HepG2 (cell line): ENCODE measurements at places on chromosomes 5 and 9. TPM values are rescaled to one million over a fixed set of nuclear protein-coding genes. Genes with fewer than 3 reads are reported as not detected.
A peak's percentile ranks its signal among the peaks of the same experiment; 100 is the strongest.

- DNase-seq = no peak
Measured at GRCh38 chr5:154989626-154990025, 23.9 kb upstream of the KIF4B start.

- DNase-seq = no peak
Measured at GRCh38 chr9:70881333-70881732, 240.1 kb downstream of the TRPM3 start.

GRCh38 chr9:70574151-70574837, 159.8 kb upstream of the KLF9 start:
- DNase-seq = no peak

DNA sequence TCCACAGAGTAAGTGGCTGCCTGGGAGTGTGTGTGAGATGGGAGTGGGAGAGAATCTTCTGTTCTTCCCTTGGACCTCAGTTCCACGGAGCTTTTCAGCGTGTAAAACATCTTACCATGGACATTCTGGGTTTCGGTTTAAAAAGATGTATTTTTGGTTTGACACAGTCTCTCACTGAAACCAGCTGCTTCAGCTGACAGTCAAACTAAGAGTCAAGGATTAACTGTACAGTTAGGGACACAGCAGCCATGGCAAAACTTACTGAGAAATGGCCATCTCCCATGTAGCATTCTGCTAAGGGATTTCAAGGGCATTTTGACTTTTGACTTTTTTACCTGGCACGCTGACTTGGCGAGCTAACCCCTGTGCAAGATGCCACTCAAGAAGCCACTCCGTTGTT, 93.8 kb upstream of the IL12B start:
- no peak for DNase-seq

ZNF354B gene
- 6.8 and 10.3 TPM in 2 replicates for total RNA-seq

DNA sequence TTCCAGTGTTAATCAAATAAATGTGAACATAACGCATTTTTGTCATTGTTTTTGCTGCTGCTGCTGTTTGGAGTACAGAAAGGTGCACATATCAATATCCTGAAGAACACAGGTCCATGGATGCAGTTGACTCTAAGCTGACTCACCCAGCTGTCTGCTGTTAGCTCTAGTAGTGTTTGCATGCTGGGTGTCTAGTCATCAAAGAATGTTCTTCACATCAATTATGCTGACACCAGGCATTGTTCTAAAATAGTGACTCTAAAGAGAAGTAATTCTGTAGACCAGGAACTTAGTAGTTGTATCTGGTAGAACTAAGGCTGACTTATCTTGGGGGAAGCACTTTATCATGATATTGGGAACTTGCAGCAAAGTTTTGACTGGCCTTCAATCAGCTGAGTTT, 55.7 kb upstream of the DPYSL3 start:
- peak; percentile 17 for DNase-seq

GRCh38 chr9:19409401-19410194, 789 bp downstream of the ACER2 start:
- DNase-seq = peak; percentile 43

- peak; percentile 83 for DNase-seq
Measured at GRCh38 chr9:133888048-133888808, 103.9 kb downstream of the VAV2 start.

DNA sequence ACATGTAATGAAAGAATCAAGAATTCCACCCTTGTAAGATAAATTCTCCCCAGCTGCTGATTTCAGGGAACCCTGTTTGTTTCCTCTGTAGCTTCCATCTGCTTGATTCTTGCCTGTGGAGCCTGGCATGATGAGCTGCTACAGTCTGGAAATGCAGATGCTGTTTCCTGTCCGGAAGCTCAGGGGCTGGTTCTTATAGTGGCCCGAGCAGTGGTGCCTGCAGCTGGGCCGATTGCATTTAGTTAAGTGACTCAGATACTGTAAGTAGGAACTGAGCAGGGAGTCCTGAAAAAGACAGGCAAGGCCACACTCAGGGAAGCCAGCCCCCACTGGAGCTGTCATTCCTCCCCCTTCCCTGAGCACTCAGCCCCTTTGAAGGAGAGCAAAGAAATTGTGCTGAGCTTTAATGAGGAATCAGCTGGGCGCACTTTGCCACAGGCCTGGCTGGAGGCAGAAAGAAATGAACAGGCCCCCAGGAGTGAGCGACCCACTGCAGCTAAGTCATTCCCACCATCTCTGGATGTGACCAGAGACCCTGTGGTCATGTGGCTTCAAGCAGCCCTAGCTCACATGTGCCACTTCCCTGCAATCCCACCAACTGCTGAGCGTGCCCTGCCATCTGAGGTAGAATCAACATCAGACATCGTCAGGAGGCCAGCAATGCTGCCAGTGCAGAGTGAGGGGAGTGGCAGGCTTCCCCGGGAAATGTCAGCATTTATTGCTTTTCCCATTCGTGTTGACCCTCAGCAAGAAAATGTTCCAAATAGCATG, 206.0 kb upstream of the WWC1 start:
- DNase-seq = no peak

DNA sequence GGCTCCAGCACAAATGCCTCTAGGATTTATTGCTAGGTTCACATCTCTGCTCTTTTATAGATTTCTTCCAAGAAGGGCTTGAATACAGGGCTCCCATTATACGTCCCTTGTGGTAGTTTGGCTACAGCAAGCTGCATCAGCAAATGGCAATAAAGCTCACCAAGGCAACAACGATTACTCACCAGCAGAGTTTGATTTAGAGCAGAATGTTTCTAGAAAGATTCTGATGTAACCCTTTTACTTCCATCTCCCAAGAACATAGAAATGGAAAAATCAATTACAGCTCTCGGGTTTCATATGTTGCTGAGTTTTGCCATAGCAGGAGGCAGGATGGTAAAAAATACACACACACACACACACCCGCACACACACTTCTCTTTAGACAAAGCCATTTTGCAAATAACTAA, 124.2 kb upstream of the TNPO1 start:
- DNase-seq = no peak

- no peak for DNase-seq
Measured at GRCh38 chr5:81638471-81638870, 112.4 kb downstream of the SSBP2 start.
